ENCODE measurements at places on chromosomes 3 and 15.
A peak's percentile ranks its signal among the peaks of the same experiment; 100 is the strongest.

DNA sequence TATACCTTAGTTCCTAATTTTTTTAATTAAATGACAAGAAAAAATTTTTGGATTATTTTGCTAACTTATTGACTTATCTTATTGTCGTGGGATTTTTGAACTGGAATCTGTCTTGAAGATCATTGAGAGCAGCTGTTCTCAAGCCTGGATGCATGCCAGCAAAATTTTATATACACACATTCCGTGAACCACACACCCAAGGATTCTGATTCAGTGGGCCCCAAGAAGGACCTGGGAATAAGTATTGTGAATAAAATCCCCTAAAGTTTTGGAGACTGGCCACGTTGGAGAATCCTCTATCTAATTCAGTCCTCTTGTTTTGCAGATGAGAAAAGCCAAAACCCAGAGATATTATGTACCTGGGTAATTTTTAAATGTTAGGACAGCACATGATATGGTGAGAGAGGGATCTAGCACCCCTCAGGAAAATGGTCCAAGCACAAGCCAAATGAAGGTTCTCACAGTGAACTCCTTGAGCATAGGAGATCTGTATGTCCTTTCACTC is 55.2 kb downstream of the UNC13C start:
- no peak for DNase-seq

DNA sequence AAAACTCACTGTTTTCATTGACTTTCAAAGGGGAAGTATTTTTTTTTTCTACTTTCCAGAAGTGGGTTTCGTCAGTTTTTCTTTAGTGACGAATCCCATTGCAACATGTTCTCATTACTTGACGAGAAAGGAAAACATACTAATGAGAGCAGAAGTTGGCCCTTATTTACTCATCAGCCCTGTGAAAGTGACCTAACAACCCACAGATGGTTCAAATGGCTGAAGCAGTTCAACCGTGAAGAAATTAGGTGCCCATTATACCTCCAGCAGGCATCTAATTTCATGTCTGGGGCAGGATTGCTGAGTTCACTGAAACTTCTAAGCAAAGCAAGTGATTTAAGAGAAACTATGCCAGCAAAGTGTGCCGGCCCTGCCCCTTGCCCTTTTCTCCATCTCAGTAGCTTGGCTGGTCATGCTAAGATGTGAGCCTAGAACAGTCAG is 9.0 kb downstream of the AQP9 start:
- DNase-seq: peak; percentile 33

DNA sequence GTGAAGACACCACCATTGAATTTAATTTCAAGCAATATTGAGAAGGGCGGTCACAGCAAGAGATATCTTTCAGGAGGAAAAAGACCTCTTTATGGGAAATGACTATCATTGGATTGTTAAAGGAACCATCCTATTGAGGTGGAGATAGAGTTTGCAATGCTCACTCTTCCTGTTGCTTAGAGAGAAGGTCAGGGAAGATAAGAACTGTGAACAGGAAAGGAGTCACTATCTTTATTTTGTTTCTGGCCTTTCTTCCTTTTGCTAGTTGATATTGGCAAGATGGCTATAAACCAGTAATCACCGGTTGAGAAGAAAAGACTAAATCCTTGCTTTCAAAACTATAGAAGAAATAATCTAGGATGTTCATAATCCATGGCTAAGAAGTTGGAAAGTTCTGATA is 112.1 kb upstream of the TMEM108 start:
- no peak for DNase-seq

DNA sequence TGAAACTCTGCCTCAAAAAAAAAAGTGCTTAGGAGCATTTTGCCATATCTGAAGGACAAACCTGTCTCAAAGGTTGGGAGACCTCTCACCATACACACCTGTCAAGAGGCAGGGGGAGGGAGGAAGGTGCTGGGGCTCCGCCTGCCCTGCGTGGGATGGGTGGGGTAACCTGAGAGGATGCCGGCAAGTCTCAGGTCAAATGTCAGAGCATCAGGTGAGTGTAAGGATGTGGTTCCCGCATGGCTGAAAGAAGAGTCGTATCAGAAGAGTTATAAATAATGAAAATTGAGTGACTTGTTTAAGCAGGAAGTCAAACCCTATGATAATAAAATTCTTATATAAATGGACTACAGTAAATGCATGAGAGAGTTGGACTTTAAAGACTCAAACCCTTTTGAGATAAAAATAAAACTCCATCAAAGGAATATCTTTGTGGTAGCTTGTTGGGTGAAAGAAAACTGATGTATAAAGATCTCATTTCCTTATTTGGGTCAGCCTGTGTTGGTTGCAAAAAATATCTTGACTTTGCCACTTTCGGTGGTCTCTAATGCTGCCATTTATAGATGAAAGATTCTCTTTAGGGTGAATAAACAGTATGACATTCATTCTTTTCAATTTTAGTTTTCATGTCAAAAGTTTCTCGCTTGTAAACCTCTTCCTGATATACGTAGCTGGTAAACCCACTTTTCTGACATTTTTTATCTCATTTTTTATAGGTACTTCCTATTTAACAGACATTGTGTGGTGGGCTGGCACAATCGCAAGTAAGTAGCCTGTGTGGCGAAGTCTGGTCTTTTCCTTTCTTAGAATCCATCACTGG is 23.8 kb downstream of the NIPA1 start:
- DNase-seq: no peak

DNA sequence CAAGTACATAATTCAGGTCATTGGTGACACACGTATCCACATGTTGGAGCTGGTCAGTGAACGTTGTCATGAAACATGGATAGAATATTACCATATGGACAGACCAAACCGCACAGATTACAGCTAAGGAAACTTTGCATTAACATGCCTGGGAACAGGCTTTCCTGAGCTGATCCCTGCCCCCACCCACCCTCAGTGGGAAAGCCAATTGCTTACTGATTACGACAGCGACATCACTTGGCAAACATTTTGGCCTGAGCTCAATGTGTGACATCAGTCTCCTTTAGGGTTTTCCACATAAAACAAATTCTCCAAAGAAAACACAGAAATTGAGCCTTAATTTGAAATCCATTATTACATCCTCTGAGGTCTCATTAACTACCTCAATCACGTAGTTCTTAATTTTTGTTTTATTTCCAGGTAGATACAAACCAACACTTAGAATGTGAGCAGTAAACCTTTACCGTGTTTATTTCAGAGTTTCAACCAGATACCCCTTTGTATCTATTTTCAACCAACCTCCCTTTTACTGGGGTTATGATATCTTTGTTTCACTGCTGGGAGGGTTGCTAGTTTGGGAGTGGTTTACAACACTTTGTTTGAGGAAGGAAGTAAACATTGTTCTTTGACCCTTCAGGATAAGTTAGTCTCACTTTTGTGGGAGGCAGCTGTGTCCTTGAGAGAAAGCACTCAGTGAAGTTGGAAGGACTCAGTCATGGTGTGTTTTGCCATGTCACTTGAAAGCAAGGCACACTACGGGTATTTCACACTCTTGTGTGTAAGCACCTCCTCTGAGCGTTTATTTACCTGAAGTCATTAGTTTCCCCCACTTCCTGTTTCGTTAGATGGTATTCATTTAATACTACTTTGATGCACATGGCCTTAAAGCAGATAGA is 103.1 kb downstream of the CMSS1 start:
- no peak for DNase-seq

DNA sequence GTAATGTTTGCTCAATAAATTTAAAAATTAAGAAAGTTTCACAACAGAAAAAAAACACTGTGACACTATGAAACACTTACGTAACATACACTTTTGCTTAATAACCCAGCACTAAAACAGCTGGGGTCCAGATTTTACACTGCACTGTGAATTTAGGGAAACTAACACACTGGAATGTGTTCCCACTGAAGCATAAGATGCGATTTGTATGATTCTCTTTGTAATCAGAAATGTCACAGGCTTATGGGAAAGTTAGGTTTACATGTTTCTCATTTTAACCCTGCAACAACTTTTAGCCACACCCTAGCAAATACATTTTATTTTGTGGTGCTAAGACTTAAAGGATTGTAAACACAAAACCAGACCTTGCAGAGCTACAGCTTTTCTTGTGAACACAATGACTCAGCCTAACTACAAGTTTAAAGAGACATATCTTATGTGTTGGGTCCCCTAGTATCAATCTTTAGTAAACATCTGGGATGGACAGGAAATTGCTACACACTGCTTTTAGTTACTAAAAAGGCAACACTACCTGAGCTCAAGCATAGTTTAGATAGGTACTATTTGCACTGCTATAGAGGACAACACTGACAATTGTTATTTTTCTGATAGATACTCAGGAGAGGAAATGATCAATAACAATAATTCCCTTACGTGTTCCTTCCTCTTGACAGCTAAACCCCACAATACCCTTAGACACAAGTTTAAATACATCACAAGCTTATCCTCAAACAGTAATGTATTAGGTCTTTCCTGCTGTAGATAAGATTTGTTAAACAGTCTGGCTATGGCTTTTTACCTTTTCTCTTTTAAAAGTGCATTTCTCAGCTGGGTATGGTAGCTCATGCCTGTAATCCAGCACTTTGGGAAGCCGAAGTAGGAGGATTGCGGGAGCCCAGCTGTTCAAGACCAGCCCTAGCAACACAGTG is 3.8 kb downstream of the PLD1 start:
- no peak for DNase-seq

GRCh38 chr3:9110316-9110715 is 139.1 kb downstream of the SRGAP3 start:
- DNase-seq: no peak

GRCh38 chr15:82681371-82681770 is 28.3 kb downstream of the AP3B2 start:
- DNase-seq: no peak

DNA sequence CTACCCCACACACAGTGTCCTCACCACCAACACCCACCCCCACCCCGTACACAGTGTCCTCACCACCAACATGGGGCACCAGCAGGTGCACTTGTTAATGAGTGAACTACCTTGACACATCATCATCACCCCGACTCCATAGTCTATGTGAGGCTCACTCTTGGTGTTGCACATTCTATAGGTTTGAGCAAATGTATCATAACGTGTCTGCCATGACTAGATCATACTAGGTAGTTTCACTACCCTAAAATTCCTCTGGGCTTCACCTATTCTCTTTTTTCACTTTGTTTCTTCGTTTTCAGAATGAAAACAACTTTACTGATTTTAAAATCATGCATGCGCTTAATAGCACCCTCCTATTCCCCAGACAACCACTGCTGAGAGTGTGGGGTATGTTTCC is 102.6 kb upstream of the SLC6A6 start:
- DNase-seq: no peak

Data from upper lobe of left lung (tissue), 6 donors.